Liver (tissue), 10 donors: ENCODE measurements at places on chromosomes 16 and 17. TPM values are rescaled to one million over a fixed set of nuclear protein-coding genes. Genes with fewer than 3 reads are reported as not detected.

Gene TBC1D3E
- polyA plus RNA-seq, result not detected

Gene MYH13
- not detected for polyA plus RNA-seq

Gene ETV4
- 0.33 TPM for polyA plus RNA-seq

Gene CLEC10A
- 4.0 TPM for polyA plus RNA-seq

Gene NPTX1
- not detected for polyA plus RNA-seq

Gene TBC1D3C
- not detected for polyA plus RNA-seq

Gene BTBD17
- polyA plus RNA-seq, result not detected

Gene AANAT
- not detected for polyA plus RNA-seq

Gene JPH3
- polyA plus RNA-seq, result 0.02 TPM

Gene BEAN1
- 0.99 TPM for polyA plus RNA-seq

Gene CCL5
- 4.7 TPM for polyA plus RNA-seq

Gene SKAP1
- polyA plus RNA-seq, result 20.8 TPM

Gene FOXF1
- 1.0 TPM for polyA plus RNA-seq

Gene WDR45B
- 30.2 TPM for polyA plus RNA-seq

Gene NXPH3
- 0.22 TPM for polyA plus RNA-seq

Gene CPNE7
- polyA plus RNA-seq, result 0.56 TPM

Gene SEPTIN12
- not detected for polyA plus RNA-seq

Gene BHLHA9
- polyA plus RNA-seq, result 0.08 TPM

Gene SOX15
- 0.33 TPM for polyA plus RNA-seq
